ENCODE measurements at places on chromosomes 13 and 19.

GRCh38 chr19:56690670-56691069, 19.1 kb upstream of the ZNF835 start:
- DNase-seq = no peak

DNA sequence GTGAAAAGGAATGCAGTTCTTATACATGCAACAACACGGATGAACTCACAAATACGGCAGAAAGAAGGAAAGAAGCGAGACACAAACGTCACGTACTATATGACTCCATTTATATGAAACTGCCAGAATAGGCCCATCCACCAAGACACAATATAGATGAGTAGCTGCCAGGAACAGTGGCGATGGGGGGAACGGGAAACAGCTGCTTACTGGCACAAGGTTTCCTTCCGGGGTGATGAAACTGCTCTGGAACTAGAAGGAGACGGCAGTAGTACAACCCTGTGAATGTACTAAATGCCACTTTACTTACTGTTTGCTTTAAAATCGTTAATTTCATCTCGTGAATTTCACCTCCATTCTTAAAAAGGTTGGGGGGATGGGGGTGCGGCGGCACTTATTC, 28.9 kb downstream of the MLLT1 start:
- DNase-seq = no peak

- no peak for DNase-seq
These were observed 31.9 kb upstream of the USPL1 start for GRCh38 chr13:30585748-30586262.

DNA sequence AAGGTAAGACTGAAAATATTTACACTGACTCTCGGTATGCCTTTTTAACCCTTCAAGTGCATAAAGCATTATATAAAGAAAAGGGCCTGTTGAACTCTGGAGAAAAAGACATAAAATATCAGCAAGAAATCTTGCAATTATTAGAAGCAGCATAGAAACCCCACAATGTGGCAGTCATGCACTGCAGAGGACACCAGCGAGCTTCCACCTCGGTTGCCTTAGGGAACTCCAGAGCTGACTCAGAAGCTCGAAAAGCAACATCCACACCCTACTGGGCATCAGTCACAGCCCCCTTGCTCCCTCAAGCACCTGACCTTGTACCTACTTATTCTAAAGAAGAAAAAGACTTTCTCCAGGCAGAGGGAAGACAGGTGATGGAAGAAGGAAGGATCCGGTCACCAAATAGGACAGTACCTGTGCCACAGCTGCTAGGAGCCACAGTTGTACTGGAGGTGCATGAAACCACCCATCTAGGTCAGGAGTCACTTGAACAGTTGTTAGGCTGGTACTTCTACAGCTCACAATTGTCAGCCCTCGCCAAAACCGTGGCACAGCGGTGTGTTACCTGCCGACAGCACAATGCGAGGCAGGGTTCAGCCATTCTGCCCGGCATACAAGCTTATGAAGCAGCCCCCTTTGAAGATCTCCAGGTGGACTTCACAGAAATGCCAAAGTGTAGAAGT, 2.9 kb downstream of the ZNF816 start:
- no peak for DNase-seq

GRCh38 chr13:78700121-78700910, 41.4 kb upstream of the OBI1 start:
- no peak for DNase-seq

GRCh38 chr19:50501568-50502475, 9.2 kb downstream of the JOSD2 start:
- DNase-seq = no peak

DNA sequence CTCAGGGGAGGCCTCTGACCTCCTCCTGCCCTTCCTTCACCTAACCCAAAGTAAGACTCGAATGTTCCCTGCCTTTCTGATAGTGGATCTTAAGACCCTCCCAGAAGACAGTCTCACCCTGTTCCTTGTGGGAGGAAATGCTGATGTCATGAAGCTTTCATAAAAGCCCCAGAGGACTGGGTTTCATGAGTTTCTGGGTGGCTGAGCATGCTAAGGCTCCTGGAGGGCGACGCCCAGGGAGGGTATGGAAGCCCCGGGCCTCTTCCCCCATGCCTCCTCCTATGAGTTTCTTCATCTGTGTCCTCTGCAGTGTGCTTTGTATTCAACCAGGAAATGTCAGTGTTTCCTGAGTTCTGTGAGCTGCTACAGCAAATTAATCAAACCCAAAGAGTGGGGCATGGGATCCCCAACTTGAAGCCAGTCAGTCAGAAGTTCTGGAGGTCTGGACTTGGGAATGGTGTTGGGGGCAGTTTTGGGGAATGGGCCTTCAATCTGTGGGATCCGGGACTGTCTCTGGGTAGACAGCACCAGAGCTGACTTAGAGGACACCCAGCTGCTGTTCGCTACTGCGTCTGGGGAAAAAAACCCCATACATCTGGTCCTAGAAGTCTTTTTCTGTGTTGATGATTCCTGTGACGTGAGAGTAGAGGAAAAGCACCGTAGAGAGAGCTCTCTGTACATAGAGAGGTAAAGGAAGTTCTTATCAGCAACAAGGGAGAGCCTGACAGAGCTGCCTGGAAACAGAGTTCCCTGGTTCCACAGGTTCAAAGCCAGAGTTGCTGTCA, 2.0 kb upstream of the LILRB2 start:
- DNase-seq = no peak

- no peak for DNase-seq
These were observed 85.9 kb downstream of the MUC16 start for GRCh38 chr19:8924283-8924682.

Measured in GOT3 (cell line).